GM10248 (cell line): ENCODE measurements at places on chromosomes 3 and 15.

- DNase-seq = no peak
These were observed 13.0 kb downstream of the UACA start for GRCh38 chr15:70750203-70750869.

- no peak for DNase-seq
These were observed 34.4 kb downstream of the RARB start for GRCh38 chr3:25462495-25462894.

DNA sequence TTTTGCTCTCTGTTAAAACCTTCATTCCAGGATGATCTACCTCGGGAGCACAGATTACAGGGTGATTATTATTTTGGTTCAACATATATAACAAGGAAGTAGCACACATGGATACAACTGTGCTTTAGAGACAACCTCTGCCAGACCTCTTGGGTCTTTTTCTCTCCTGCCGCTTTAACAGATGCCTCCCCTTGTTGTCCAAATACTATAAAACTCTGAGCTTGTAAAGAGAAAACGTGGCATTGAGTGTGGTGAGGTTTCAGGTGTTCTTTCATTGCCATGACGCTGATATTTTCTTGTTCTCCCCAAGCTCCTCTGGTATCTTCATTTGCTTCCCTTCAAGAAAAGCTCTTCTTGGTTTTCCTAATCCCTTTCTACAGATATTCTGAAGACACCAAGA, 29.0 kb downstream of the BCL2L10 start:
- DNase-seq = no peak

GRCh38 chr15:85622221-85622831, 172.4 kb downstream of the KLHL25 start:
- DNase-seq = no peak

DNA sequence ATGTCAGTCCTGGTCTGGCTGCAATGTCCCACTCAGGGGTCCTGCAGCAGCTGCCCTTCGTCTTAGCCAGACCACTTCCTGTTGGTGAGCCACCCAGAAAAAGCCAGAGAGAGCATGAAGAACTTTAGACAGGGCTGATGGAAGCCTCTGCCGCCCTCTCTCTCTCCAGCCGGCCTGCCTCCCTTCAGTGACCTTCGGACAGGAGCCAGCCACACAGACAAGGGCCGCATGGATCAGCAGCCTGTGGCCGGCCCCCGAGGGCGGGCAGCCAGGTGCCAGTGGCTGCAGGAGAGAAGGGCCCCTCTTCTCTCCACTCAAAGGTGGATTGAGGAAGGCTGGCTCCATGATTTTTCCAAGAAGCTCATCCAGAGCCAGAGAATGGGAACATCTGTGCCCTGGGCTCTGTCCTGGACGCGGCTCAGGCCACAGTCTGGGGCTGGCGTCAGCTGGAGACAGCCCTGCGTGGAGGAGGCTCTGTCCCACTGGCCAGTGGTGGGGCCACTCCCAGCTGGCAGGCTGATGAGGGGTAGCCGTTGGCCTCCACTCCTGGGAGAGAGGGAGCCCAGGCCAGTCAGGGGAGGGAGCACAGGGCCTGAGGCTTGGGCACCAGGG, 42.9 kb downstream of the ISG20 start:
- DNase-seq = no peak

GRCh38 chr3:179000144-179000543, 71.5 kb downstream of the ZMAT3 start:
- DNase-seq = peak; percentile 26

DNA sequence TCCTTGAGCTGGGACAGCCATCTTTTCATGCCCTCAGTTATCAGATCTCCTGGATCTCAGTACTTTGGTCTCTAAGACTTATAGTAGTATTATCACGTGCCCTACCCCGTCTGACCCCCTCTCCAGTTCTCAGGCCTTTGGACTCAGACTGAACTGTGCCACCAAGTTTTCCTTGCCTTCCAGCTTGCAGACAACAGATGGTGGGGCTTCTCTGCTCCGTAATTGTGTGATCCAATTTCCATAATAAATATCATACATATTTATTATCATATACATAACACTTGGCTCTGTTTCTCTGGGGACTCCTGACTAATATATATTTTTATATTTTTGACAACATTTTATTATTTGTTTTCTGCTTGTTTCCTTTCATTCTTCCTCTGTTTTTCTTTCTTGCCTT, 458.8 kb upstream of the SEMA6D start:
- no peak for DNase-seq

- no peak for DNase-seq
These were observed 126.3 kb upstream of the TMEM108 start for GRCh38 chr3:132911741-132912415.

- no peak for DNase-seq
These were observed 110.7 kb upstream of the EPHA3 start for GRCh38 chr3:88996691-88997090.

DNA sequence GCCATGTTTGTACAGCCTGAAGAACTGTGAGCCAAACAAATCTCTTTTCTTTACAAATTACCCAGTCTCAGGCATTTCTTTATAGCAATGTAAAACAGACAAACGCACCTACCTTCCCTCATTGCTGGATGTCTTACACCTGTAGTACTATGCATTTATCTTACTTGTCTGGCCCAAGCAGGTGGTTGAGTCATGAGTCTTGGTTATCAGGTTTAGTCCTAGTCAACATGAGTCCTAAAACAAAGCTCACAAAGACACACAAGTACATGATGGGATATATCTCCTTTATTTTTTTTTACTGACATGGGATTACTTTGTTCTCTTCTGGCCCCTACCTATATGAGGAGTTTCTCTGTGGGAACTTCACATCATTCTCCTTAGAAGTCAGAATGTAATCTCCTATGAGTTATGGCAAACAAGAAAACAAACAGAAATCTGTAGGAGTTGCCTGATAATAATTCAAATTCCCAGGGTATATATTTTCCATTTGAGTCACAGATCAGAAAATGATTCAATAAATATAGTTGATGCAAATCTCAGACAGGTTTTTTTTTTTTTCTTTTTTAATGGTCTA, 33.6 kb upstream of the PLSCR2 start:
- DNase-seq = no peak

GRCh38 chr3:72340476-72341379, 507.5 kb downstream of the SHQ1 start:
- DNase-seq = peak; percentile 59

GRCh38 chr15:58569455-58569854, 137.7 kb downstream of the LIPC start:
- no peak for DNase-seq

GRCh38 chr15:90869601-90870353, 1.4 kb downstream of the FURIN start:
- no peak for DNase-seq

DNA sequence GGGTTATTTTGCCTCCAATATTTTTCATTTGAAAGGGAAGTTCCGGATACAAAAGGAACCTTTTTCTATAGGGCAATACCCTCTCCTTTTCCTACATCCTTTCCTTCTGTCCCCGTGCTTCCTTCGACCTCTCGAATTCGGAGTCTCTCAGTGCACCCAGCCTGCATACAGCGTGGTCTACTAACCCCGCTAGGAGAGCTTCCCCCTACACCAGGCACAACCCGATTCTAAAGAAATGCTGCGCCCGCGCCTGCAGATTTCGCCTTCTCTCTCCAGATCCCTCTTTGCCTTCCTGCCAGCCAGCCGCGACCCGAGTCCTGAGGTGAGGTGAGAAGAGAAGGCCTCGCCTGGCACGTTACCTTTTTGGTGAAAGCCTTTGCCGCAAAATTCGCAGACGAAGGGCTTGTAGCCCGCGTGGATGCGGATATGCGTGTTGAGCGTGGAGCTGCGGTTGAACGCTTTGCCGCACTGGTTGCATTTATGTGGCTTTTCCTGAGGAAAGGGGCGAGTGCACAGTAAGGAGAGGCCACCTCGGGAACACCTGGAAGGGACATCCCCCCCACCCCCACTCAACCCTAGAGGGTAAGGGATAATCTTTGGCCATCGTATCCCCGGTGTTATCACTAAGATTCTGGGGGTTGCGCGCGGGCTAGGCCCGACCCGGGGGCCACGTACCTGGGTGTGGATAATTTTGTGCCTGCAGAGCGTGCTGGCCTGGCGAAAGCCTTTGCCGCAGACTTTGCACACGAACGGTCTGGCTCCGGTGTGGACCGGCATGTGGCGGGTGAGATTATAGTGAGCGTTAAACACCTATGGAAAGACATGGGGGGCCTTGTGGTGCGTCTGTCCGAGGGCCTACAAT, 2.3 kb downstream of the FEZF2 start:
- DNase-seq = no peak

GRCh38 chr3:17025594-17026139, 140.9 kb downstream of the PLCL2 start:
- DNase-seq = no peak

GRCh38 chr3:177713928-177714900, 516.9 kb upstream of the TBL1XR1 start:
- DNase-seq = no peak

DNA sequence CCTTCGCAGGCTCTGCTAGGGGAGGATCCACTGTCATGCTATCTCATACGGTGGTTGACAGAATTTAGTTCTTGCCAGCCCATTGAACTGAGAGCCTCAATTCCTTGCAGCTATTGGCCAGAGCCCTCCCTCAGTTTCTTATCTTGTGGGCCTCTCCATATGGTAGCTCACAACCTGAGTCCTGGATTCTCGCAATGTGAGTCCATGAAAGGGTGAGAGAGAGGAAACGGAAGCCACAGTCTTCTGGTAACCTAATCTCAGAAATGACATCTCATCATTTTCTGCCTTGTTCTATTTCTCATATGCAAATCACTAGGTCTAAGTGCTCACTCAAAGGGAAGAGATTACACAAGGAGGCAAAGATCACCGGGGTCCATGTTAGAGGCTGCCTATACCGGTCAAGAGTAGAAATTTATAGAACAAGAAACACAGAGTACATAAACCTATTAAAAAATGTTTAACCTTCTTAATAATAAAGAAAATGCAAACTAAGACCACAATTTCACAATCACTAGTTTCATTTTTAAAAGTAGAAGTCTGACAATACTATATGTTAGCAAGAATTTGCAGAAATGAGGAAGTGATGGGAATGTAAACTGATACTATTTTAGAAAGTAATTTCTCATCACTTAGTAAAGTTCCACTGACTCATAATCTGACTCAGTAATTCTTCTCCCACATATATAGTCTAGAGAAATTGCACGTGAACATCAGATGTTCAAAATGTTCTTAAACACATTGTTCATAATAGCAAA, 378.4 kb upstream of the AGTR1 start:
- DNase-seq = peak; percentile 24

DNA sequence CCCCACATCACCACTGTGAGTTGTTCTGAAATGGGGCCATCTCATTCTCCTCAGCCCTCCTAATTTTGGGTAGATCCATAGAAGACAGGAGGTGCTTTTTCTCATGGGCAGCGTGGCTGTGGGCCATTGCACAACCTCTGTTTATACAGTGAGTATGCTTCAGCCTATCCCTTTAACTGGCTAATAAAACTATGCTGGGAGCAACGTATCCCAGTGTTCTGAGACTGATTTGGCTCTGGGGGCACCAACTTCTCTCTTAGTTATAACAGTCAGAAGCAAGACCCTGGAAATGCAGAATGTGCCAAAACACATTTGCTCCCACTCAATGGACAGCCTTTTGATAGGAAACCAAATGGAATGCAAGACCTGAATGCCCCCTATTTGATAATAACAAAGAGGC, 97.1 kb upstream of the ICE2 start:
- no peak for DNase-seq

- DNase-seq = no peak
These were observed 97.7 kb upstream of the CHRNA7 start for GRCh38 chr15:31932576-31932975.

DNA sequence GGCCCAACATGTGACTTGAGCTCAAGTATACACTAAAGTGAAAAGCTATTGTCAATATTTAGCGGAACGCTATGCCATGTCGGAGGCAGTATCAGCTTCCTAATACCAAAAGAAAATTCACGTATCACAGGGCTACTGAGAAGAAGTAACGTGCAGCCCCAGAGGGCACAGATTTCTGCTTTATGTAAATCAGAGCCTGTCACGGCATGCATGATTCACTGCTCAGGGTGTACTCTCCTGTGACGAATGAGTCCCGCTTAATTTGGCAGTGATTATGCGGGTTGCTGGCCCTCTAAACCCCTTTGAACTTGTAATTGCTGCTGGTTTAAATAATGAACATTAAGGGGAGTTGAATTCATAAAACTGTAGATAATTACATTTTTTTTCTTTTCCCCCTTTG, 85.3 kb downstream of the MEIS2 start:
- no peak for DNase-seq

GRCh38 chr3:43390255-43390588, 103.9 kb downstream of the SNRK start:
- no peak for DNase-seq

- DNase-seq = no peak
These were observed 9.2 kb upstream of the TGFBR2 start for GRCh38 chr3:30597131-30597768.

- DNase-seq = no peak
These were observed 63.2 kb downstream of the IQGAP1 start for GRCh38 chr15:90451053-90451850.

GRCh38 chr15:27512281-27513001, 541.5 kb downstream of the GABRG3 start:
- DNase-seq = no peak

DNA sequence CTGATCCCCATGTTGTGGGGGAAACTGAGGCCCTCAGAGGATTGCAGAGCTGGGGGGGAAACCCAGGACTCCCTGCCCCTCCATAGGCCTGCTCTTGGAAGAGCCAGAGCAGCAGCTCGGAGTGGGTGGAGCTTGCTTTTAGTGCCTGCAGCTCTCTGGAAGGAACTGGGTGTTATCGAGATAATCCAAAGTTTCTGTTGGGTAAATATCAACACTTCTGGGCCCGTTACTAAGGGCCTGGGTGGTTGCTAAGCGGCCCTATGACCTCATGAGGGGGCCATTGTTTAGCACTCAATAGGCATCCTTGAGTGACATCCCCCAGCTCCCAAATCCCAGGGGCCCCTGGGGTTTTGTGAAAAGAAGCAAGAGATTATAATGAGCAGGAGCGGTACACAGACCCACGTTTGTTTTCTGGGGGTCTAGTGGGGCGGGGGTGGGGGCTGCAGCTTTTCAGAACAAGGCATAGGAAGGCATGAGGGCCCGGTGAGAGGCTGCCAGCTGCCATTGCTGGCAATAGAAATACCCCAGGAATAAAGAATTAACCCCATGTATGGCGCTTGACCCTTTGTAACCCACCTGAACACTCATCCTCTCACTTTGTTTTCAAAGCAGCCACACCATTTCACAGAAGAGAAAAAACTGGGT, 48.3 kb upstream of the ATP2B2 start:
- DNase-seq = no peak

- no peak for DNase-seq
These were observed 36.4 kb upstream of the PRR23E start for GRCh38 chr3:127156338-127157050.

GRCh38 chr3:16893618-16894200, 9.0 kb downstream of the PLCL2 start:
- no peak for DNase-seq

DNA sequence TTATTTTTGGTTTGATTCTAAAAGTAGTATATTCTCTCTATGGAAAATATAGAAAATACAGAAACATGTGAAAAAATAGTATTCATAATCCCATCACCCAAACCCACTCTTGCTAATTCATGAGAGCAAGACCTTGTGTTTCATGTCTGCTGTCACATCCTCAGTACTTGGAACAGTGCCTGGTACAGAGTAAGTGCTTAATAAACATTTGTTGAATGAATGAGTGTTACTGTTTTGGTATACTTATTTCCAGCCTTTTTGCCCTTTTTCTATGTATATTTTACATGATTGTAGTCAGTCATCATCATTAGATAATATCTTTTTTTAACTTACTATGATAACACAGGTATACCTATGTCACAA, 59.3 kb downstream of the IL16 start:
- no peak for DNase-seq

- no peak for DNase-seq
These were observed 74.2 kb upstream of the PROK2 start for GRCh38 chr3:71859123-71859519.

GRCh38 chr3:128609294-128609693, 41.3 kb downstream of the RPN1 start:
- no peak for DNase-seq
